ENCODE measurements at places on chromosomes 3 and 15.

- no peak for DNase-seq
Observed at GRCh38 chr3:150450916-150451315, 42.8 kb downstream of the TSC22D2 start.

DNA sequence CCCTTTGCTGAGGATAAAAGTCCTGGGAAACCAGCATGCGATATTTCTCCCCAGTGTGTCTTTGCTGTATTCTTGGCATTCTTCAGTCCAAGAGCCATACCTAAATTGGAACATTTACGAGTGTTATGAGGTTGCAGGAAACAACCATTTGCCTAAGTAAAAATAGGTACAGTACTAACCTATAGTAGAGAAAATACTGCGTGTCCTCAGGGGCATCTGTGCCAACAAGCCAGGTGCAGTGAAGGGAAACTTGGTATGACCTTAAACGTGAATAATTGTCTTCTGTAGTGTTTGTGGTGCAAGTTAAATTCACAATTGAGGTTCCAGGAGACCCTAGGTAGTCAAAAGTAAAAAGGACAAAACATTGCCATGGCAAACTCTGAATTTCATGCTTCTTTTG is 12.2 kb downstream of the IL5RA start:
- DNase-seq: no peak

- DNase-seq: peak; percentile 84
Observed at GRCh38 chr3:139764936-139765335, 87.2 kb upstream of the NMNAT3 start.

DNA sequence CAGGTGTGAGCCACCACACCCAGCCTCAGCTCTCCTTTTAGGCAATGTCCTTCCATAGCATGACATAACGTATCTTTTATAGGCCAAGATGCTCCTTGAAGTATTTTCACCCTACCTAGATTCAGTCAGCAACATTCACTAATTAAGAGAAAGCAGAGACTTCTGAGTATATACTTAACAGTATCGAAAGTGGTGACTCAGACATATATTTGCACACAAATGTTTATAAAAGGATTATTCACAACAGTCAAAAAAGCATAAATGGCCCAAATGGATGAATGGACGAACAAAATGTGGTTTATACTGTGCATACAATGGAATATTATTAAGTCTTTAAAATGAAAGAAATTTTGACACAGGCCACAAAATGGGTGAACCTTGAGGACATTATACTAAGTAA is 108.6 kb downstream of the ZNF385D start:
- DNase-seq: peak; percentile 24

GRCh38 chr3:128584412-128585020 is 66.1 kb downstream of the RPN1 start:
- DNase-seq: peak; percentile 67

DNA sequence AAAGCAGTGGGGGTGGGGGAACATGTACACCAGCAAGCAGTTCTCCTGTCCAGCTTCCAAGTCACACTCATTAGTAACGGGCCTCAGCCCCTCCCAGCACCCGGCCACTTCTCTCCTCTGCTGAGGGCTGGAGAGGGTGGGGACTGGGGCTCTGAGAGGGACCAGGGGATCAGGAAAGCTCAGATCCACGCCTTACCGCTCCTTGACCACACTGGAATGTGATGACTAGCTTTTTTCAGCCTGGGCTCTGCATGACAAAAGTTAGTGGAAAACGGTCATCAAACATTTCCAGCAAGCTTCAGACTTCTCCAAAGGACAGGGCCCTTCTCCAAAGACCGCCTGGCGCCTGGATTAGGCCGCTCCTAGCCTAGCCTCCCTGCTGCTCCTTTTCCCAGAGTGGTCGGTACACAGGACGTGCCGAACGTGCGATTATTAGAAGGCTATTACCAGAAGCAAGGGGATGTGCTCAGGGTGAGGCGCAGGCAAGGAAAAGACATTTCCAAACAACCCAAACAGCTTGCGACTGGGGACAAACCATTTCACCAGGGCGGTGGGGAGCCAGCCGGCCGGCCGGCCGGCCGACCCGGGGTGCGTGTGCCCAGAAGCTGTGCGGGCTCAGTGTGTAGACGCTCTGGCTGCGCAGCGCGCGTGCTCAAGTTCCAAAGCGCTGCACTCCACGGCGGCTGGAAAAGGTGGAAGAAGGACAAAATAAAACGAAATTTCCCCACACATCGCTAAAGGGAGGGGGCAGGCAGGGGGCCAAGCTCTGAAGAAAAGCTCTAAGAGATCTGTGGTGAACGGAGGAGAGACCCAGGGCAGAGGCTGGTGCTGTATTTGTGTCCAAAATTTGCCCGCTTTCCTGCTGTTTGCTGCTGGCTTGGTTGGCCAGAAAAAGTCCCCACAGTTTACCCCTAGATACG is 51.0 kb upstream of the SSR3 start:
- DNase-seq: peak; percentile 95

DNA sequence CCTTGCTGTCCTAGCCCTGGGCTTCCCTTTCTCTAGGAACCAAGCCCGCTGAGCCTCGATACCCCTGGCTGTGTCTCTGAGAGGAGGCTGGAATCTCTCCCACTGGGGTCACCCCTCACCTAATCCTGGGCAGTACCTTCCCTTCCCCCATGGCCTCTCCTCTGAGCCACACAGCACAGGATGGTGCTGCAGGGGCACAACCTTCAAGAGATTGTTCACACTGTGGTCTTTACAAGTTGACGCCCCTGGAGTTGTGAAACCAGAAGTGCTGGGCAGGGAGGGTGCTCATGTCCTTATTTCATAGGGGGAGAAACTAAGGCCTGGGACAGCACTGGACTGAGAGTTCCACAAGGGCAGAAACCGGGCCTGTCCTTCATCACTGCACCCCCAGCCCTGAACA is 70.9 kb upstream of the TMEM115 start:
- DNase-seq: no peak

DNA sequence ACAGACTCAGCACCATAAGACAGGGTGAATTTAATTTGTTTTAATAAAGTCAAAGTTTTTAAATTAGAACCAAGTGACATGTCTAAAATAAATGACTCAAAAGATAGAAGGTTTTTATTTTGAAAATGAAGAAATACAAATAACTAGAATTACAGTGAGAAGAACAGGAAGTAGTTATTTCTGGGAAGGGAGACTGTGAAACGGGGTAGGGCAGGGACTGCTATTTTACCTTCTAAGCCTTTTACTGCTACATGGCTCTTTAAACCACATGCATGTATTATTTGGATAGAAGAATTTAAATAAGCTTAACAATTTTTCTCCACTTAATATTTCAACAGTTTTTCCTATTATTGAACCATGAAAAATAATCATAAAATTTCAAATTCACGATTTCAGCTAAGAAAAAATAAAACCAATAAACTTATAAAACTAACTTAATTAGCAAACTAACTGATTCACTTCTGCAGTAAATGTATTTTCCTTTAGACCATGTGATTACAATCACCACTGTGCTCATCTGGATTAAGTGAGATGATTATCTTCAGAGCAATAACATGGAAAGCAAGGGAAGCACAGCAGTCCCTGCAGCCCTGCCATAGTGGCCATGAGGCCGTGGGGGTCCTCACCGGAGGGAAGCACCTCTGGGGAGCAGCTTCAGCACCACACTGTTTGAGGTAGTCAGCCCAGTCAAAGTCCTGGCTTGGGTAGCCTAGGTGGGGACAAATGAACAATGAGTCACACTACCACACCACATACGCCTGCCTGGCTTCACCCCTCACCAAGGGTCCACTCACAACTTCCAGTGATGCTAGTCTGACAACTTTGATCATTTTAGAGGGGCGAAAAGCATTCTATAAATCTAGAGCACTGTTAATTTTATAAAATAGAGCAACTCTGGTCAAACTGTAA is 28.3 kb upstream of the STIMATE start:
- no peak for DNase-seq

DNA sequence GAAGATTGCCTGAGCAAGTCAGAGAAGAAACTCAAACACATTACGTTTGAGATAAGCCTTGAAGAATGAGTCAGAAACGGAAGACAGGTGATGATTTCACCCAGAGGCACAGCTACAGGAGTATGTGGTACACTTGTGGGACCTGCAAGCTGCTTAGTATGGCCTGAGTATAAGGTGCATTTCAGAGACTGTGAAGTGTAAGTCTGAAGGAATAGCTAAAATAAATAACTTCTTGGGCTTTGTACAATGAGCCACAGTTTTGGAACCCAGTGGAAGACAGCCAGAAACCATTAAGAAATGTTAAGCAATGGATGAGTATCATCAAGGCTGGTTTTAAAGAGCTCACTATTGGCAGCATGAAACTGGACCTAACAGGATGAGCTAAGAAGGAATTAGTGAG is 826.2 kb downstream of the ROBO1 start:
- DNase-seq: peak; percentile 57

- no peak for DNase-seq
Observed at GRCh38 chr15:89912145-89912673, 543 bp downstream of the ARPIN start.

All from LHCN-M2 (cell line).